AG04450 (cell line): ENCODE measurements at places on chromosomes 16 and 17.

DNA sequence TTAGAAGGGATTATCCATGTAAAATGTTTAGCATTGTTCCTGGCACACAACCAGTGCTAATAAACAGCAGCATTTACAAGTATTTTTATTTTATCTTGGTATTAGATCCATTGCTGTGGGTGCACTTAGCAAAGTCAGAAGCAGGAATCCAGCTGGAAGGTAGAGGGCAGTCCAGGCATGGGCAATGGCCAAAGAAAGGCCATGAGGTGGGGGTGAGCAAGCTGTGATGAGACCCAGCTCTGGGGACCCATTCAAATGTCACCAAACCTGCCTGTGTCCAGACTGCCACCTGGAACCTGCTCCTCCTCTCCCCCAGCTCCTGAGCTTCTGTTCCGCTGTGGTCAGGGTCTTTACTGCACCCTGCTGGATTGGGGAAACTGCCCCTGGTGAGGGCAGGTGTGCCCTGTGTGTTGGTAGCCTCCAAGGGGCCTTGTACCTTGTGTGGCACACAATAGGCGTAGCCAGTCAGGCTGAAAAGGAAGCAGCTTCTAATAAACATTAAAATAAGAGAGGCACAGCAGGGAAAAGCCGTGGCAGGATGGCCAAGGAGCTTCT is 118.0 kb upstream of the CRHR1 start:
- no peak for DNase-seq

DNA sequence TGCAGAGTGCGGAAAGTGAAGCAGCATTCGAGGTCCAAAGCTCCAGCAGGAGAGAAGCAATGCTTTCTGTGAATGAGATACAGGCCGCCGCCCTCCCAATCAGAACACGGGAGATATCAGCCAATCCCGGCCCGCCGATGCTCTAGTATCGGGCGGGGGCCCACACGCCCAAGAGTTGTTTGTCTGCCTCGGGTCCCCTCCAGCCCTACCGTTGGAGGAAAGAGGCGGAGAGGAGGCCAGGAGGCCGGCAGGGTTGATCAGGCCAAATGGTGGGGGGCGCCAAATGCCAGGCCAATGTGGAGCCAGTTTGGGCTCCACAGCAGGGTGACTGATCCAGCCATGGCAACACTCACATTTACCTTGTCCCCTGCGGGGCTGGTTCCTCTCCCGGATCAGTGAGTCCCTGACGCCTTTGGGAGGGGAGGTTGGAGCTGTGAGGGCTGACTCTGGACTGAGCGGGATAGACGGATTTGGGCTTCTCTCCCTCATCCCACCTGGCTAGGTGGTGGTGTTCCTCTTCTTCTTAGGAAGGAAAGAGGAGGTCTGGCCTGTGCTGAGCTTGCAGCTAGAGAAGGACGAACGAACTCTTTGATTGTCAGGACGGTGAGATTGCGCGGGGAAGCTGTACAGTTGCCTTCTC is 10.4 kb upstream of the CUEDC1 start:
- no peak for DNase-seq

- DNase-seq, result no peak
Measured at GRCh38 chr17:38867968-38868816, 1.7 kb upstream of the LASP1 start.

DNA sequence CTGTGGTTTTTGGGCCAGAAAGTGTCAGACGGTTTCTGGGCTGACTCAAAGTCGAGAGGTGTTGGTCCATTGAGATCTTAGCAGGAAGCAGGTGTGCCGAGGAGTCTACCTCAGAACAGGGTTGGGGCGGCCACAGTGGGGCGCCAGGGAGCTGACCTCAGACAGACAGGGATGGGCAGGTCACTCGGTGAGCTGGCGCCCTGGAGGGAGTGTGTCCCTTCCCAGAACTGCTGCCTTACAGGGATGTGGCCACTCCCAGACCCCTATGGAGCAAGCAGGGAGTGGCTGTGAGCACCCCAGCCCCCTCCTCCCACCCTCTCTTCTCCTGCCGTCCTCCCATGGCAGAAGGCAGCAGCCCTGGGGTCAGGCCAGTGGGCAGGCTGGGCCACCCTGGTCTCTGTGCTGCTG is 14.0 kb upstream of the DPEP1 start:
- no peak for DNase-seq

DNA sequence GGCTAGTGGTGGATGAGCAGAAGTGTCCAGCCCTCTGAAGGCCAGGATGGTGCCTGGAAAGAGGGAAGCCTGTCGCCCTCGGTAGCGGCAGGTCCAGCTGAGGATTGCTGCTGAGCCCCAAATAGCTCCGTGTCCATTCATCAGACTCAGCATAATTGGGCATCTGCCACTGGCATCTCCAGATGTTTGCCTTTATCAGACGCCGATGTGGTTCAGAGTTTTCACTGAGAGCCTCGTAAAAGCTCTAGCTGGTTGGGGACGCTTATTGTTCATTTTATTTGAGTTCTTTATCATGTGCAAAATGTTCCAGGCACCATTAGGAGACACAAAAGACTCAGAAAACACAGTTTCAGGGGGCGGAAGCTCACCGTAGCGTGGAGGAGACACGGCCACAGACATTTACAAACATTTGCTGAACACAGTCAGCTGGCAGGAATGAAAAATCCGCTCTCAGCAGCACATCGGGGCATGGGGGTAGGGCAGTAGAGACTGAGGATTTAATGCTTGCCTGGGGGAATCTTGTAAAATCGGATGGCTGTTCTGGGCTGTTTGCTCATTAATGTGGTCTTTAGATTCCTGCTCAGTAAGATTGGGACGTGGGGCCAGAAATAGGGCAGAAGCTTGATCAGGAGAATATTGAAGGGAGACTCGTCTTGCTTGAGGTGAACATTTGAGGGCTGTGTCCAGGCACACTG is 41.7 kb downstream of the SMPD3 start:
- no peak for DNase-seq

DNA sequence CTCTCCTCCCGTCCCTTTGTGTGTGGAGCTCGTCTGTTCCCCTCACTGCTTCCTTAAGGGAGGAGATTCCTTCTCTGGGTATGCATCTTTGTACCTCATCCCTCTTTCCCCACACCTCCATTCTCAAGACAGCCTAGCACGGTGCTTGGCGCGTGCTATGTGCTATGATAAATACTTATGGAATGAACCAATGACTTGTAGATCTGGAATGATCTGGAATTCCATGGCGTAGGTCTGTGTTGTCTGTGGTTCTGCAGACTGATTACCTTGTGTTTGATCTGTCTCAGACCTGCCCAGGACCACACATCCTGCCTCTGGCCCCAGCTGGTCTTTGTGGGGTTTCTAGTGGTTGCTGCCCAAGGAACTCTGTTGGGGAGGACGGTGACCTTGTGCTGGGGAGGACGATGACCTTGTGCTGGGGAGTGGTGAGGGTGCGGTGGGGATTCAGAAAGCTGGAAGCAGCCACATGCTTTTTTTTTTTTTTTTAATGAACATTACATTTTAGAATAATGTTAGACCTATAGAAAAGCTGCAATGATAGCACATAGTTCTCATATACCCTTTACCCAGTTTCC is 33.5 kb upstream of the ETV4 start:
- DNase-seq, result peak; percentile 83

DNA sequence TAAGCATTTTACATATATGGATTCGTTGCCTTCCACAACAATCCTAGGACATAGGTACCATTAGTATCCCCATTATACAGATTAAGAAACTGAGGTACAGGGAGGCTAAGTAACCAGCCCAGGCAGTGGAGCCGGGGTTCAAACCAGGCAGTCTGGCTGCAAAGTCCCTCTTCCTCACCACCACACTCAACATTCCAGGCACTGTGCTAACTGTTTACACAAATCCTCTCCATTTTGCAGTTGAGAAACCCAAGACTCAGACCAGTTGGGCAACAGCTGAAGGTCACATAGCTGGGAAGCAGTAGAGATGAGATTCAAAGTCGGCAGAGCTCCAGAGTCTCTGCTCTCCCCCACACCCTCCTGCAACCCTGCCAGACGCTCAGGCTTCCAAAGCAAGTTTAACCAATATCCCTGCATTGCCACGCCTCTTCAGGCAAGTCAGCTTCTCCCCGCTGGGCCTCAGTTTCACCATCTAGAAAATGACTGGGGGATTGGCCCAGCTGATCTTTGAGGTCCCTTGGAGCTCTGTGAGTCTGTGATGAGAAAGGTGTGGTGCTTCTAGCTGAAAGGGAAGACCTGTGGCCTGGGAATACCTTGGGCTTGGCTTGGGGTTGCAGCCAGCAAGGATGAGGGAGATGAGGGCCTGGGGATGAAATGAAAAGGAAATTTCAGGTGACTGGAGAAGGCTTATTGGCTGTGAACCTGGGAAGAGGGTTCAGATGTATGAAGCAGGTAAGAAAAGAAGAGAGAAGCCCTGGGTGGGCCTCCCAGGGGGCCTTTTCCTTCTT is 14.0 kb downstream of the CCR7 start:
- peak; percentile 99 for DNase-seq

DNA sequence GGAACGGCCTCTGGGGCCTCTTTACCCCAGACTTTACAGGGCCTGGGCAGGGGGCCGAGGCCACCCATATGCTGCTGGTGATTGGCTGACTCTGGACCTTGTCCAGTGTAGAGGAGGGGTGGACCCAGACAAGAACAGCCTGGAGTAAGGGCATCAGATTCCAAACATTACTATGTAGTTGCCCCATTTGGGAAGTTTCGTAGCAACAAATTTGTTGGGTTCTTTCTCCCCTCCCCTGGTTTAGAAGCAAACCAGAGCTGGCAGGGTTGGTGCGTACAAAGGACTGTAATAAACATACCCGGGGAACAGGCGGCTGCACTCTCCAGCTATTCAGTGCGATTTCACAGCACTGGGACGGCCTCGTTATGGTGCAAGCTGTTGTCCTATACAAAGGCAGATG is 145.5 kb downstream of the NTN1 start:
- DNase-seq, result no peak
